ENCODE measurements at places on chromosomes 3 and 15.

GRCh38 chr3:126737527-126737926 lies 33.5 kb downstream of the CHCHD6 start:
- DNase-seq = no peak

DNA sequence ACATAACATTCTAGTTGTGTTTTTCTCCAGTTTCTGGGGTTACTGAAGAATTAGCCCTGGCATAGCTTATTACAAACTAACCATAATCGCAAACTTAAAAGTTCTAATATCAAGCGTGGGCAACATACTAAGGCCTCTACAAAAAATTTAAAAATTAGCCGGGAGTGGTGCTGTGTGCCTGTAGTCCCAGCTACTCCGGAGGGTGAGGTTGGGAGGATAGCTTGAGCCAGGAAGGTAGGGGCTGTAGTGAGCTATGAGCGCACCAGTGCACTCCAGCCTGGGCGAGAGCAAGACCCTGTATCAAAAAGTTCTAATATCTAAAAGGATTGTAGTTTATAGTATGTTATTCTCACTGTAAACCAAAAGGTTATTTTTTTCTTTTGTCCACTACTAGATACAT lies 1.1 kb downstream of the OIP5 start:
- DNase-seq = no peak

DNA sequence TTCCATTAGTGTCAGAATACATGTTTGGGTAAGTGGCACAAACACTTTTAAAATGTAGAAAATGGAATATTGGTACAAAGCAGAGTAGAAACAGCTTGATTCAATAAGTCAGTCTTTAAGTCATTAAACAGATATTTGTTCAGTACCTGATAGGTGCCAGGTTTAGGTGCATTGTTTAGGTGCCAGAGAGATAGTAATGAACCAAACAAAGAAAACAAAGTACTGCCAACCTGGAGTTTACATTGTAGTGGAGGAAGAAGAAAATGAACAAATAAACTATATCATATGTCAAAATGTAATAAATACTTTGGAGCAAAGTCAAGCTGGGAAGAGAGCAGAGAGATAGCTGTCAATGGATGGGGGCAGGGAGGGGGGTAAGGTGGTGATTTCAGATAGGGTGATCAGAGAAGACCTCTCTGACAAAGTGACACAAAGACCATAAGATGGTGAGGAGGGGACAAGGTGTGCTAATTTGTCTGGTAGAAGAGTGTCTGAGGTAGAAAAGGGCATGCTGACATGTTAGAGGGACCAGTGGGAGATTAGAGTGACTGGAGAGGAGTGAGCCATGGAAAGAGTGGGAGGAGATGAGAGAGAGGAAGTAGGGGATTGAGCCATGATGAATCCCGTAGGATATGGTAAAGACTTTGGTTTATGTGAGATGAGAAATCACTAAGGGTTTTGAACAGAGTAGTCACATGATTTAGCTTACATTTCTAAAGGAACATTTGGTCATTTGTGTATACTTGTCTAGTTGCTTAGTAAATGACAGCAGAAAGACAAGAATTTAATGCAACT lies 128.2 kb downstream of the UBE2E2 start:
- DNase-seq = no peak

DNA sequence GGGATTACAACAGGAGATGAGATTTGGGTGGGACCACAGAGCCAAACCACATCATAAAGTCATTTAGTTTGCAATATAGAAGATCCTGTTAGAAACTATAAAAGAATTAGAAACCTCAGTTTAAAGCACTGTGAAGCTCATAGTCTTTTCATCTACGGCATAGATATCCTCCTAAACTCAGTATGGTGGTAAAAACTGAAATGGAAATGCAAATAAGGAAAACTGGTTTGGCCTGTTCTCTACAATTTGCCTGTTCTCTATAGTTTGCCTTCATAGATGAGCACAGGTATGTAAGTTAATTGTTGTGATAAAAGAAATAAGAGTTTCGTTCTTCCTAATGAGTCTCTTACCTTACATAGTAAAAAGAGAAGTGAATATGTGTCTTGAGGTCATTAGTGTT lies 331.6 kb upstream of the ARL6 start:
- no peak for DNase-seq

- no peak for DNase-seq
These were observed 71.4 kb downstream of the SCN5A start for GRCh38 chr3:38578081-38578475.

DNA sequence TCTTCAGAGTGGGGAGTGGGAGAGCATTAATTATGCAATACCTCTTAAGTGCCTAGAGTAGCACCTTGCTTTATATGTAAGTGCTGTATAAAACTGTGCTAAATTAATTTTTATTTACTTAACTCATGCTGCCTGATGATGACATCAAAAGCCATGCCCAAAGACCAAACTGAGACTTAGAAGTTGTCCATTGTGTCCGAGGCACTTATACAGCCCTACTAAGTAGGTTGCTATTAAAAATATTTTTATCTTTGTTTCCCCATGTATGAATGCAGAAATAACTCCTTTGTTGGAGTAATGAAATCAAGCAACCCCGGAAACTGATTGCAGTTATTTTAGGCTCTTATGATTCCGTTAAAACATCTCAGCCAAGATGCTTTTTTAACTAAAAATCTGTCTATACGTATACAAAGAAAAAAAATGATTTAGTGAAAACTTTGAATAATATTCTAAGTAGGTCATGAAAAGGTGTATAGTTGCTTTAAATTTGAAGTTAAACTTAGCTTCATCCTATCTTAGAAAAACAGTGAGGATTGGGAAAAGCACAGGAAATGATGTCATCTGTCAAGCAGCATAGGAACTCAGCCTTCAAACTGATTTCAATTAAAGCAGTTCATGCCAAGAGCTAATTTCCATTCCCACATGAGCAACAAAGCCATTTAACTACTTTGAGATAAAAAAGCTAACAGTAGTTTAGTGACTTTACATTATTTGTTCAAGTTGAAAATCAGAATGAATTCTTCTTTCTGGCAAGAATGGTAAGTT lies 43.0 kb downstream of the FBN1 start:
- DNase-seq = no peak
